ENCODE measurements at places on chromosomes 1 and 21.

DNA sequence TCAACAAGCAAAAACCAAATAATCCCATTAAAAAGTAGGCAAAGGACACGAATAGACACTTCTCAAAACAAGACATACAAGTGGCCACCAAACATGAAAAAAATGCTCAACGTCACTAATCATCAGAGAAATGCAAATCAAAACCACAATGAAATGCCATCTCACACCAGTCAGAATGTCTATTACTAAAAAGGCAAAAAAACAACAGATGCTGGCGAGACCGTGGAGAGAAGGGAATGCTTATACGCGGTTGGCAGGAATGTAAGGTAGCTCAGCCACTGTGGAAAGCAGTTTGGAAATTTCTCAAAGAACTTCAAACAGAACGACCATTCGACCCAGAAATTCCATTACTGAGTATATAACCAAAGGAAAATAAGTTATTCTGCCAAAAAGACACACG is 145.1 kb upstream of the EDN2 start:
- no peak for DNase-seq

DNA sequence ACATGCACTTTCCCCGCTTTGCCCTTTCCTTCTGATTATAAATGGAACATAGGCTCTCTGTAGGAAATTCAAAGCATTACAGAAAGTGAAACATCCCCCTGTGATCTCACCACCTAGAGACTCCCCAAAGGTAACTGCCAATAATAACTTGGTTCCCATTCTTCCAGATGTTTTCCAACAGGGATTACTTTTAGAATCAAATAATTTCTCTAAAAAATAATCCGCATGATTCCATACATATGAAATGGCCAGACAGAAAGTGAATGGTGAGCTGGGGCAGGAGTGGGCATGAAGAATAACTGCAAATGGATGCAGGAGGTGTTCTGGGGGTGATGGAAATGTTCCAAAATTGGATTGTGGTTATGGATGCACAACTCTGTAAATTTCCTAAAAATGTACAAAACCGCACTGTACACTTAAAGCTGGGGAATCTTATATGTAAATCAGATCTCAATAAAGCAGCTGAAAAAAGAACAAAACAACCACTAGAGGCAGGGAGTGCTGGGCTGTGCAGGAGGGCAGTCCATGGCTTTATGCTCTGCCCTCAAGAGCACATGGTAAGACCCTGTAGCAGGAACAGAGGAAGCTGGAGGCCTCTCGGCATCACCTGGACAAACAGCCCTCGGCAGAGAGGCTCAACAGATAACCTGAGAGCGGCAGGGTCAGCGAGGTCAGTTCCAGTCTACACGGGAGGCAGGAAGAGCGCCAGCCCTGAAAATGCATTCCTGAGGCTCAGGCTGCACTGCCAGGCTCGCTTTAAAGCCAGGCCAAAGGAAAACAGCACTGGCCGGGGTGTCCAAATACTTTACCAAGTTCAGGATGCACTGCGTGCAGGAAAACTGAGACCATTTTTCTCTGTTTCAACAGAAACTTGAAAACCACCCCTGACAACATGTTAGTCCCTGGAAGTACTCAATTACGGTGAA is 39.7 kb downstream of the CAPZB start:
- no peak for DNase-seq

- DNase-seq = no peak
Observed at GRCh38 chr1:205693421-205693991, 13.2 kb upstream of the SLC45A3 start.

- DNase-seq = no peak
Observed at GRCh38 chr1:218139761-218140160, 145.3 kb upstream of the RRP15 start.

GRCh38 chr1:216742625-216743024 is 19.4 kb upstream of the ESRRG start:
- DNase-seq = no peak

DNA sequence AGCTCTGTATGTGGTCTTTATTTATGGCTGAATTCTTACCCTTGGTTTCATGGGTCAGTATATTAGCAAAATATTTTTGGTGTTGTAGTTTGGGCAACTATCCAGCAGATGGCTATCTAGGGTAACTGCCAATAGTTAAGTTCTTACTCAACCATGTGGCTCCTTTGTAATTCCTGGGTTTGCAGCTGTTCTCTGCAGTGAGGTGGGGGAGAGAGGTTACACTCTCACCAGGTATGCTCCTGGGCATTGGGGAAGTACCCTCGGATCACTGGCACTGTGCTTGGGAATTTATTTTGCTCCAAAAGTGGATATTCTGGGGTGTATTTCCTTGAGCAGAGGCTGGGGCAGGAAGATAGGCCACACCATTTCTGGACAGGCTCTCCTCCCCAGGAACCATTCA is 436.7 kb upstream of the TMPRSS15 start:
- no peak for DNase-seq

DNA sequence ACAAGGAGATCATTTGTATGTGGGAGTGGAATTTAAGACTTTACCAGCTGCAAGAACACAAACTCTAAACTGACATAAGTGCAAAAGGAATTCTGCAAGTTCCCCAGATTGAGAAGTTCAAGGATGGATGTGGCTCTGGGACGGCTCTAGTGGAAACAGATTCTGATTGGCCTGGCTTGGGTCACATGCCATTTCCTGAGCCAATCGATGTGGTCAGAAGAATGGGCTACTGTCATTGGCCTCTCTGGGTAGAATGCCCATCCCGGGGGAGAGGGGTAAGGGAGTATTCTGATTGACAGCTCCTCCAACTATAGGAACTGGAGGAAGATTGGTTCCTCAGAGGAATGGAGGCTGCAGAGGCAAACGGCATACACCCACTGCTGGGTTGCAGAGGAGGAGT is 6.0 kb upstream of the IFNLR1 start:
- DNase-seq = no peak
